CD4-positive, alpha-beta T cell (primary cell): ENCODE measurements at places on chromosomes 1 and 21. TPM values are rescaled to one million over a fixed set of nuclear protein-coding genes. Genes with fewer than 3 reads are reported as not detected.

GRCh38 chr1:178472531-178472930, 24.2 kb downstream of the CLEC20A start:
- DNase-seq = no peak

DNA sequence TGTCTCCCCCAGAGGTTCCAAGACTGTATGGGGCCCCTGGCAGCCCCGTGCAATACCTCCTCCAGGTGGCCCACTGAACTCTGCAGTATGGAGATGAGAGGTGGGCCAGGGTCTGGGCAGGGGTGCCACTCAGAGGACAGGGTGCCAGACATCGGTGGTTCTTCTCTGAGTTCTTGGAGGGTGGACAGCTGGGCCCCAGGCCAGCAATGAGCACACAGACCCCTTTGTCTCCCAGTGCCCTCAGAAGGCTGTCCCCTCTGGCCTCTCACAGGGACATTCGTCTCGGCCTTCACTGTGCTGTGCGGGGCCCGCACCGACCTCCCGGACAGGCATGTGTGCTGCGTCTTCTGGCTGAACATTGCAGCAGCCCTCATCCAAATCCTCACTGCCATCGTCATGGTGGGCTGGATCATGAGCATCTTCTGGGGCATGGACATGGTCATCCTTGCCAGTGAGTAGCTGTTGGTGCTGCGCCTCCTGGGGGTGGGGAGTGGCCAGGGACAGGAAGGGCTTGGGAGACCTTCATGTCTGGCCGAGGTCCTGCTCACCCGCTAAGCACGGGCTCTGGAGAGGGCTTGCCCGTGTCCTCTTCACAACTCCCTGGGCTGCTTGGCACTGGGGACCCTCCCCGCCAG, 48.1 kb downstream of the STUM start:
- DNase-seq = no peak

DNA sequence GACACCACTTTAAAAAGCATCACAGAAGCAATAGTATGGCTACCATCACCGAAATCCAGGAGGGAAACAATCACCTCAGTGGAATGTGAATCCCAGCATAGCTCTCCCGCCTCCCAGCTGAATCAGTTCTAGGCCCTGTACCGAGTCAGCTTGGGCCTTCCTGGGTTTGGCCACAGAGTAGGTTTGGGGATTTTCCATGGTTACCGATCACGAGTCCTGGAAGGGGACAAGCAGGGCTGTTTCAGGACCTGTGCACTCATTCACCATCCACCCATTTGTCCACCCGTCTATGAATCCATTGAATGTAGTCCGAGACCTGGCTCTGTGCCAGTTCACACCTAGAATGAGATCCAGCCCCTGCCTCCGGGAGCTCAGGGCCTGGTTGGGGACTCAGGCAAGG, 94.2 kb downstream of the ARHGEF10L start:
- no peak for DNase-seq

- no peak for DNase-seq
Observed at GRCh38 chr1:29251164-29252124, 15.1 kb downstream of the PTPRU start.

DNA sequence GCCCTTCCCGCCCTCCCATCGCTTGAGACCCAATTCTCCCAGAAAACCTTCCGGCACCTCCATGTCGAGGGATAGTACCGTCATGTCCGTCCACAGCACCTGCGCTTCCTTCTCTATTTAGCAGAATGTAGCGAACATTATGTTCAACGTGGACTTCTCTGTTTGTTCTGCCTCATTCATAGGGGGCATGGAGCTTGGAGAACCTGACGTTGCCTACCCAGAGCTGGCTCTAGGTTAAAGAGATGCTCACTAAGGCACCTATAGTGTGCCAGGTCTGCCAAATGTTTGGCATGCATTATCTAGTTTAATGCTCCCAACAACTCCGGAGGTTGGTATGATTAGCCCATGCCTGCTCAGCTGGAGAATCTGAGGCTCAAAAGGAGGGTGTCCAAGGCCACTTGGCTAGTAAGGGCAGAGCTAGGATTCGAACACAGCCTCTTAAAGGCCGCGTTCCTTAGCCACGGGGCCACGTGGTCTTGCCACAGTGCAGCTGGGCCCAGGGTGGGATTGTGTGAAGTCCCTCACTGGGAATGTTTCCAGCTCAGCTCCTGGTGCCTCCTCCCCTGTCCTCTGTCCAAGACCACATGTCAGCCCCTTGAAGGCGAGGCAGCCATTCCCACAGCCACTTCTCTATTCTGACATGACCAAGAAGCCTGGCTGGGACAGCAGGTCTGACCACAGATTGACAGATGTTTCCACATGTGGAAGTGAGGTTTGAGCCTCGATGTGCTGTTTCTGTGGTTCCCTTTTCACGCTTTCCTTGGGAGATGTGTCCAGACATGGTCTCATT, 57.8 kb downstream of the RUNX3 start:
- no peak for DNase-seq

- DNase-seq = no peak
Observed at GRCh38 chr1:230752407-230752806, 5.2 kb downstream of the CAPN9 start.

Gene LHX8
- total RNA-seq = not detected
